Activated CD4-positive, alpha-beta T cell treated with anti-CD3 and anti-CD28 coated beads, Interleukin-2, amount 50 U/mL, for 24 hours (primary cell): ENCODE measurements at places on chromosomes 11 and 22.

GRCh38 chr22:38831166-38831945, 12.5 kb downstream of the NPTXR start:
- DNase-seq, result no peak

- DNase-seq, result no peak
These were observed 2.6 kb upstream of the MEI1 start for GRCh38 chr22:41696703-41697102.

DNA sequence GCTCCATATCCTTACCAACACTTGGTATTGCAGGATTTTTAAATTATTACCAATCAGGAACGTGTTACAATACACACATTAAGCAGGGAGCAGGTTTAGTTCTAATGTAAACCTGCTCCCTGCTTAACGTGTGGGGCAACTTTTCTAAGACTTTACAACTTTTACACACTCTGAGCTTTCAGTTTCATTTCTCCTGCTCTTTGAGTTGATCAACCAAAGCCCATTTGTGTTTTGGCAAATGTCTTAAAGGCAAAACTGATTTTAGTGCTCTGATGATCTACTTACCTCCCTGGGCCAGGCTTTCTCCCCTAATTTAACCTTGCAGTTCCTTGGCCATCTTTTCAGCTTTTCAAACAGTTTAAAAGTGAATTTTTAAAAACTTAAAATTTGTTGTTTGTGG, 70.9 kb downstream of the ZBTB44 start:
- no peak for DNase-seq

DNA sequence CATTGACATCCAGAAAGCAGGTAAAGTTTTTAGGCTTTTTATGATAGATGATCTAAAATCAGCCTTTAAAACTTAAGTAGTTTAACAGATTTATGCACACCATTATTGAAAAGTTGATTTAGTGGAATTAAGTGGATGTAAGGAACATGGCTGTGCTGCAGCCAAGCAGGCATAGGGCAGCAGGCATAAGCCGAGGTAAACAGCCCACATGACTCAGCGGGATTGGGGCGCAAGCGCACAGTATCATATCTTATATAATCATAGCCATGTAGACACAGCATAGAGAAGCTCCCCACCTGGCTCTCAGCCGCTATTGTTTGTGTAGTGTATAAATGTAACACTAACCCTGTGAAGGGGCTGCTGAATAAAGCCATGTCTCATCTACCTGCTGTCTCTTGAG, 157.5 kb downstream of the WNT11 start:
- no peak for DNase-seq

GRCh38 chr11:93734427-93735222, 6.7 kb downstream of the TAF1D start:
- no peak for DNase-seq

DNA sequence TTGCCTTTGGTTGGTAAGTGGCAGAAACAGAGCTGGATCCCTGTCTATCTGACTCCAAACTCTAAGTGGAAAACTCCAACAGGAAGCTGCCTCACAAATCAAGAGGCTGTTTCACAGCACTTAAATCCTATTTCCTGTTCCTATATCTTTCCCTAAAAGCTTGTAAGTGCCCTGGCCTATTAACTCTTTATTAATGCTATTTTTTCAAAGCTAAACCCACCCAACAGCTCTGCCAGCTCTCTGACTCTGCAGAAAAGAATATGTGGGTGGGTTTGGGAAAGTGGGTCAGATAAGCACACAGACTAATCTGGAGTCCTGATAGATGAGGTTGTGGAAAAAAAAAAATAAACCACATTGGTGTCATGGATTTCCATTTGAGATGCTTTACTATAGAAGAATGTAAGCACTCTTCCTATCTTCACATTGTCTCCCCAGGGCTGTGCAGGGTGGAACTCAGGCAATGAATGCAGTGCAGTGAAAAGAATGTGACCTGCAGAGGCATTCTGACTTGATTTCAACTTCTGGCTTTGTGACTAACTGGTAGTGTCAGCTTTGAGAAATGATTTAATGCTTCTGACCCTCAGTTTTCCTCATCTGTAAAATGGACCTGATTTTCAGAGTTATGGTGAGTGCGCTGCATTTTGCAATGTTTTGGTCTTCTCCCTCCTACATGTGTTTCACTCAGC, 125.6 kb downstream of the AASDHPPT start:
- DNase-seq, result no peak

GRCh38 chr11:13668957-13669521, 571 bp downstream of the FAR1 start:
- DNase-seq, result no peak

- DNase-seq, result no peak
These were observed 147.0 kb upstream of the NTM start for GRCh38 chr11:131223198-131223991.

DNA sequence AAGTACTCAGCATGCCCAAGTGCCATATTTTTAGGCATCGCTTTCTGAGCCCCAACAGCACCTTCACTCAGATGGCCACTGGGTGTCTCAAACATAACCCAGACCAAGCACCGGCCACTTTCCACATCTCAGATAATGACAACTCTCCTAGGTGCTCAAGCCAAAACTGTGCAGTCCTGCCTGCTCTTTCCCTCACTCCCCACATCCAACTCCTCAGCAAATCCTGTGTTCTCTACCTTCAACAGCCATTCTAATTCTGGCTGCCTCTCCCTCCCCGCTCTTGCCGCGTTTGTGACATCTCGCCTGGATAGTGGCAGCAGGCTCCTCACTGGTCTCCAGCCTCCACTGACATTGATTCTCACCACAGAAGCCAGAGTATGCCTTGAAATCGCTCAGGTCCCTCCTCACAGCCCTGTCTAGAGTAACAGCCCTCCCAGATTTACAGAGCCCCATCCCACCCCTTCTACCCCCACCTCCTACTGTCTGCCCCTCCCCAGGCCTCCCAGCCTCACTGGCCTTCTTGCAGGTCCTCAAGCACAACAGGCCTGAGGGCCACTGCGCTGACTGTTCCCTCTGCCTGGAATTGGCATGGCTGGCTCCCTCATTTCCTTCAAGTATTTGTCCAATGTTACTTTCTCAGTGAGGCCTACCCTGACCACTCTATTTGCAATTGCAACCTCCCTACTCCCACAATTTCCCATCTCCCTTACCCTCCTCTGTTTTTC, 1.3 kb upstream of the PHETA2 start:
- no peak for DNase-seq

DNA sequence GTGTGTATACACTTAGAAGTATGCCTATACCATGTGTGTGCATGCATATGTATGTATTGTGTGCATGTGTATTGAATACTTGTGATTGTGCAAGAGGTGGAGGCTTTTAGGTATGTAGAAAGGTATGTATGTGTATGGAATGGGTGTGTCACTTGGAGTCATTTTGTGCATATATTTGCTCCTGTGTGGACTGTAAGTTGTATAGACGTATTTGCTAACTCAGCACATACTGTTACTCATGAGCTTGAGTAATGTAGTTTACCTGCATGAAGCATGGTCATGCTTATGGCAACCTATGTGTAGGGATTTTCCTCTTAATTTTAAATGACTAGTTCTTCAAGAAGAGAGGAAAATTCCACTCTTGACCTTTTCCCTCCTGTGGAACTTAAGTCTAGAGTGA, 507.6 kb upstream of the LARGE1 start:
- DNase-seq, result no peak

DNA sequence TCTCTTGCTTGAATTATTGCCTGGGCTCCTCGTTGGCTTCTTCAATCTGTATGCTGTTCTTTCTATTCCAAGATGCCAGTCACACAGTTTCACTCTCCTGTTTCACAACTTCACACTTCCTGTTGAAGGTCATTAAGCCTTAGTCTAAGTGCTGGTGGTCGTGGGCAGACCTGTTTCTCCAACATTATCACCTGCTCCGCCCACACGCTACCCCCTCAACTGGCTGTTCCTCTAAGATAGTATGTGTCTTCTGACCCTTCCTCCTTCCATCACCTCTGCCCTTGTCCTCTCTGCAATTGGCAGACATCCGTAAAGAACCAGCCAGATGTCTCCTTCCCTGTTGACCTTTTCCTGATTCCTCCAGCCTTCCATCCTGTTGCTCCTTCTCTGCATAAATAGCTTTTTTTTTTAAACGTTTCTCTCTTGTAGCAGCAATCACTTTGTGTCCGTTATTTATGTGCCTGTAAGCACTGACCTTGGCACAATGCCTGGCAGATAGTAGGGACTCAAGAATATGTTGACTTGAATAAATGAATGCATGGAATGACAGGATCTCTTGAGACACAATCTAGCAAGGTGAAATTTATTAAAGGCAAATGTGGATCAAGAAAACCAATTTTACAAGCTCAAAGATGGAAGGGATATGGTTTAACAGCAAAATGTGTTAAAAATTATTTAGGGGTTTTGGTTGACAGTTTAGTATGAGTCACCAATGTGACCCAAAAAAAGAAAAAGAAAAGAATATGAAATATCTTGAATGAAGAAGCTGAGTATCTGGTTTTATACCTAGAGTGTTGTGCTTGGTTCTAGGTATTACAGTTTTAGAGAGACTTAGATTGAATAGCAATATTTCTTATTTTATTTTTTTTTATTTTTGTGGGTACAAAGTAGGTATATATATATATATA, 12.6 kb downstream of the DIXDC1 start:
- no peak for DNase-seq

- no peak for DNase-seq
These were observed 113.9 kb downstream of the TRIM29 start for GRCh38 chr11:120024046-120024445.

DNA sequence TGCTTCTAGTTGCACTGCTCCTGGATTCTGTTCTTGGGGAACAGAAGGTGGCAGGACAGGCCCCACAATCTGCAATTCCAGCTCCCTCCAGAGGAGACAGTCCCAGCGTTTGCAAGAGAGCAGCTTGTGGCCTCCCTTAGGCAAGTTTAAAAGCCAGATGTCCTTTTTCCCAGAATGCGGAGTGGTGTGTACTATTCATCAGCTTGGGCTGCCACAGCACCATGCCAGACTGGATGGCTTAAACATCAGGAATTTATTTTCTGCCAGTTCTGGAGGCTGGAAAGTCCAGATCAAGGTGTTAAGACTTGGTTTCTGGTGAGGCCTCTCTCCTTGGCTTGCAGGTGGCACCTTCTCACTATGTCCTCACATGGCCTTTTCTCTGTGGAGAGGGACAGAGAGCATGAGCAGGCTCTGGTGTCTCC, 11.7 kb downstream of the MIAT start:
- no peak for DNase-seq

DNA sequence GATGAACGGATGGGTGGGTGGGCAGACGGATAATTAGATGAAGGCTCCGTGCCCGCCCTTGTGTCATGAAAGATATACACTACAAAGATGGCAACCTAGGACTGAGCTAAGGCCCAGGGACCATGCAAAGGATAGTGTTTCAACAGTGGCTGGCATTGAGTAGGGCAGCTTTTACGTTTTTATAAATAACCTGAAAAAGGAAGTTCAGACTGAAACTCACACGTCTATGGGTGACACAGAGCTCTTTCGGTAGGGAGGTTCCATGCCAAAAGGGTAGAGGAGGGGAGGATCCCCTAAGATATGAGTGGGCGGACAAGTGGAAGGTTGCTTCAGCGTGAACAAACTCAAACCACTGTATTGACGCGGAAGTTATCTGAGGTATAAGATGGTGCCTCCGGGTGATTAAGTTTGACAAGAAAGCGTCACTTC, 90.5 kb downstream of the UBASH3B start:
- DNase-seq, result no peak

DNA sequence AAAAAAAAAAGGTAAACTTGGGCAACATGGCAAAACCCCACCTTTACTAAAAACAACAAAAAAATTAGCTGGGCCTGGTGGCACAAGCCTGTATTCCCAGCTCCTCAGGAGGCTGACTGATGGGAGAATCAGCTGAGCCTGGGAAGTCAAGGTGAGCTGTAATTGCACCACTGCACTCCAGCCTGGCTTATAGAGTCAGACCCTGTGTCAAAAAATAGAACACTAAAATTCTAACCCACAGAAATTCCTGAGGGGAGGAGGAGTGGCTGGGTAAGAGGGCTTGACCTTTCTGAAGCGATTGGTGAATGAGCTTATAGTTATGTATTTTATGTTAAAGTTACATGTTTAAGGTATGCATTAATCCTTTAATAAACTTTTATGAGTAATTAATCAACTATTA, 53.3 kb downstream of the FAT3 start:
- no peak for DNase-seq

GRCh38 chr11:70067591-70068341, 10.4 kb upstream of the ANO1 start:
- DNase-seq, result no peak

GRCh38 chr11:75154646-75155569, 4.0 kb downstream of the SLCO2B1 start:
- no peak for DNase-seq

GRCh38 chr11:1342946-1343345, 33.5 kb upstream of the TOLLIP start:
- no peak for DNase-seq

- DNase-seq, result no peak
These were observed 43.1 kb upstream of the FGF3 start for GRCh38 chr11:69862331-69862771.

GRCh38 chr22:39746600-39747262, 146.8 kb downstream of the ENTHD1 start:
- no peak for DNase-seq

- no peak for DNase-seq
These were observed 14.1 kb downstream of the SYNGR1 start for GRCh38 chr22:39363751-39364515.

GRCh38 chr11:69230856-69231425, 63.0 kb upstream of the MYEOV start:
- no peak for DNase-seq

GRCh38 chr11:91209306-91209705, 986.5 kb upstream of the CHORDC1 start:
- DNase-seq, result no peak

DNA sequence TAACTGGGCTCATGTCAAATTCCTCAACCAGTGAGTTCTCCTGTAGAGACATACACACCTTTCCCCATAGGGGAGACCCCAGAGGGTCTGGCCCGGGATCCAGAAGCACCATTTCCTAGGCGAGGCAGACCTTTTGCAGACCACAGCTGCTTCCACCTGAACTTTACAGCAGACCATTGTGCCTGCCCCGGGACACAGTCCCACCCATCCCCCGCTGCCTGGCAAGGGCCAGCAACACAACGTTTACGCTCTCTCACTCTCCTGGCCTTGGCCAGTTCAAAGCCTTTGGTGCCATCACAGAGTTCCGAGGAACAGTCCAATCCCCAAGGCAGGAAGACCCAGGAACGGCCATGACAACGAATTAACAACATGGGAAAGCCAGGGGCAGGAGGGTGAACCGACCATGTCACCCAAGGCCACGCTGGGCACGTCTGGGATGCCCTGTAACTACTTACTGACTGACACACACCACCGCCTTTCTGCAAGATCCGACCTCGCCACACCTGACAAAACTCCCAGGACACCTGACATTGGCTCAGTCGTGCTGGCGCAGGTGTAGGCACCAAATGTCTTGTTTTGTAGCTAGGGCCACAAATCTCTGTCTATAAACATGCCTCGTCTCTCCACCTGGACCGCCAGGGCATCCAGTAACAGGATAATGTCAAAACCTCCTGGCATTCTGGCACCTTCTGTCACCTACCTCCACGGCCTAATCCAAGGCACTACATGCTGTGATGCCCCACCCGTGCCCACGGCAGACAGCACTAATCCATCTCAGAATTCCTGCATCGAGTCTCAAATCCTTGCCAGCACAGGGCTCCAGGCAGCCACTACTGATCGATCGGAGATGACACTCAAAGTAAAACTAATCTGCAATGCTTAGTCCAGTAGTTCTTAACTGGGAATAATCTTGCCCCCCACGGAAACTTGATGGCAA, 51.3 kb downstream of the MYH9 start:
- DNase-seq, result no peak
